ENCODE measurements at places on chromosomes 3 and 15.

DNA sequence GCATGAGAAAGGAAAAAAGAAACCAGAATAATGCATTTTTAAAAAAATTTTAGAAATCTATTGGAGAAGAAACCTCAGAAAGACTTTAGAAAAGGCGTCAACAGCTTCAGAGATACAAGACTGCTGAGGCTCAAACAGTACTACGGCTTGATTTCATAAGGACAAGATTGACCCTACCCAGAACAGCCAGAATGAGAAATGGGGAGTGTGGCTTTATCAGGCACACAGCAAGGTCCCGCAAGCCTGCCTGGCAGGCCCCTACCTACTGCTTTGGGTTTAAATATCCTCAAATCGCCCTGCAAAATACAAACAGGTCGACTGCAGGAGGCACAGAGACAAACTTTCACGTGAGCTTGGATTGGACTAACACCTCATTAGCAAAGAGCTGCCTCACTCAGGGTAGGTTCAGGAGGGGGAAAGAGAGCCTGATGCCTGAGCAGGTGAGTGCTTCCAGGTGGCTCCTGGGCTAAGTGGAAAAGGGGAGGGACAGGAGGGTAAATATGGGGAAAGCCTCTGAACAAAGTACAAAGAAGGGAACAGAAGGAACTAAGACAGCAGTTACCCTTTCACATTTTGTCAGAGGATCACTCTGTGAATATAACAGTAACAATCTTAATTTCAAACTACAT, 87.5 kb downstream of the RORA start:
- no peak for DNase-seq

DNA sequence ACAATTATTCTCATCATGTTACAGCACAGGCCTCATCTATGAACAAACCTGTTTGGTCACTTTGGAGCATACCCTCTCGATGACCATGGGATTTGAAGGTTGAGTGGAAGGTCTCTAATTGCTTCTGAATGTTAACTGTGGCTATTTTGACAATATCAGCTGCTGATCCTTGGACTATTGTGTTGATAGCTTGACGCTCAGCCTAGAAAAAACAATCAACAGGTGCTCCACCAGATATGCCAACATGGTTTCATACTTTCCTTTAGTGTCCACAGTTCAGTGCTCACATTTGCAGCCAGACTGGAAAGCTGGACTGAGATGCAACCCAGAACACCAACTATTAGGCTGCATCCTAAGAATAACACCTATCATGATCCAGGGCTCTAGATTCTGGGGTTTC, 109.7 kb downstream of the POLQ start:
- no peak for DNase-seq

GRCh38 chr15:73716417-73716816, 32.2 kb downstream of the CD276 start:
- DNase-seq: no peak

DNA sequence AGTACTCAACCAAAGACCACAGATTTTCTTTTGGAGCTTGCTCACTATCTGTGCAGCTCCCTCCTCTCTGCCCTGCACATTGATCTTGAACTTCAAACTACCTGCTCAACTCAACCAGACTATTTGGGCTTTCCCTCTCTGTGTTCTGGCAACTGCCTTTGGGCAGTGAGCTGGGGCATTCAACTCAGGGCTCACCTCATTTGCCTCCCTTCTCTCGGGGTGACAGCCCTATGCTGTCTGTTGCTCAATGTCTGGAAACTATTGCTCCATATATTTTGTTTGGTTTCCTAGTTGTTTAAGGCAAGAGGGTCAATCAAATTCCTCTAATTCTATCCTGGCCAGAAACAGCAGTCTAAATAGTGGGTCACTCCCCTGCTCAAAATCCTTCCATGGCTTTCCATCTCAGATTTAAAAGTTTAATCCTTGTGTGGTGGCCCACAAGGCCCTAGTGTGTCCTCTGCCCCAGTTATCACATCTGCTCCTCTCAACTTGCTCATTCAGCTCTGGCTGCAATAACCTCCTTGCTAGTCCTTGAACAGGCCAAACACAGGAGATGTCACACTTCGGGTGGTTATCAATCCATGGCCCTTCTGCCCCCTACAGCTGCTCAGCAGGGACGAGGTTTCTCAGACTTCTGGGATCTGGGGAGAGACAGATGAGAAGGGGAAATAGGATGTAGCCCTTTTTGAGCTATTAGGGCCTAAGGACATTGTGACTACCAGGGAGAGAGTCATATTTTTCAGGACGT, 67.8 kb downstream of the SNRK start:
- DNase-seq: no peak

DNA sequence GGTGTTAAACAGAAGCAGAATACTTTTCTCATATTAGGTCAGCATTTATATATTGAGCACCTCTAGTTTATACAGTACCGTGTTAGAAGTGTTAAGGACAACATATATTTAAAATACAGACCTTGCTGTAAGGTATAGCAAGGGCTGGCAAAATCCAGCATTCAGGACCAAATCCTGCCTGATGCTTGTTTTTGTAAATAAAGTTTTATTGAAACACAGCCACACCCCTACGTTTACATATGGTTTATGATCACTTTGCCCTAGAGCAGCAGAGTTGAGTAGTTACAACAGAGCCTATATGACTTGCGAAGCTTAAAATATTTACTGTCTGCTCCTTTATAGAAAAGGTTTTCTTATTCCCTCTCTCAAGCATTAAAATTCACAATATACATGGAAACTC, 877.3 kb downstream of the MCTP2 start:
- no peak for DNase-seq

- no peak for DNase-seq
Measured at GRCh38 chr15:92822216-92823144, 77.6 kb upstream of the CHD2 start.

- DNase-seq: no peak
Measured at GRCh38 chr3:71978150-71978721, 193.3 kb upstream of the PROK2 start.

GRCh38 chr3:88192631-88193030, 42.9 kb downstream of the C3orf38 start:
- no peak for DNase-seq

DNA sequence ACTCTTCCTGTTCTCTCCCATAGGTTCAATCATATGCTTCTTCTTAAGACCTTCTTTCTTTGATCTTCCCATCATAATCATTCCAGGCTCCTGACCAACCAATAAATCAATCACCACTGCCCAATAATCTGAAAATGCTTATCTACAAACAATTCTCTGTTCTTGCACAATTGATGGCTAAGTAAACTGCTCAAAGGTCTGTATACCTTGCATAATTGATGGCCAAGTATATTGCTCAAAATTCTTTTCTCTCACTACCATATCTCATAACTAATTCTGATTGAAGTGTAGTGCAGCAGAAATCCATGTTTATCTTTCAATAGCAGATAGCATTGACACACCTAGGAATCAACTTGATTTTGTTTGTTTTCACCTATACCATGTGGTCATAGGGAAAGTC, 83.4 kb upstream of the EPHA6 start:
- no peak for DNase-seq

DNA sequence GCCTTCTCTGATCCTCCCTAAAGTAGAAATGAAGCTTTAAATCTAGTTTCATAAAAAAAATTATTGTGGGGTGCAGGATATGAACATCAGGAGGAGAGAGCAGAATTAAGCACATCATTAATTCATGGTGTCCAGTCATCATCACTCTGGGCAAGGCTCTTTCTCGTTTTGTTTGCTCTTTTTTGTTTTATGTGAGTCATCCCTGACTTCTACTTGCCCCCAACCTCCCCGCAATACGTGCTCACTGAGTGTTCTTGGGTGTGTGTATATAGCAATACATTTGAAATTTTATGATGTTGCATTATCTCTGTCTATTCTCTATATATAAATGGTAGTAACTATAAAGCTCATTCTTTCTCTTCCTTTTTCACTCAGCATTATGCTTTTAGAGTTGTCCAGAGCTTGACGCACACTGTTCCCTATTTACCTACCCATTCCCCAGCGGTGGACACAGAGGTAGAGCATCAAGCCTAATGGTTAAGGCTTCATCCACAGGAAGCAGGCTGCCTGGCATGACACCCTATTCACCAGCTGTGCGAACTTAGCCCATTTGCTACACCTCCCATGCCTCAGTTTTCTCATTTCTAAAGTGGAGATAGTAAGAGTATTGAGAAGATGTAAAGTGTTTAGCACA, 72.3 kb downstream of the CD200R1L start:
- peak; percentile 84 for DNase-seq

DNA sequence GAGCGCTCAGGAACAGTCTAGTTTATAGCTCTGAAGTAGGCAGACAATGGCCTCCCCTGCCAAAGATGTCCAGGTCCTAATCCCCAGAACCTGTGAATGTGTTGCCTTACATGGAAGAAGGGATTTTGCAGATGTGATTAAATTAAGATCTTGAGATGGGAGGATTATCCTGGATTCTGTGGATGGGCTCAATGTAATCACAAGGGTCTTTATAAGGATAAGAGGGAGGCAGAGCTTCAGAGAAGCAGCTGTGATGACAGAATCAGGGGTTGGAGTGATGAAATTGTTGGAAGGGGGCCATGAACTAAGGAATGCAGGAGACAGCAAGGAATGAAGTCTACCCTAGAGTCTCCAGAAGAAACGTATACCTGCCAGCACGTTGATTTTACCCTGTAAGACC, 14.0 kb upstream of the GK5 start:
- peak; percentile 8 for DNase-seq

GRCh38 chr3:59784164-59784563, 734.3 kb upstream of the CFAP20DC start:
- no peak for DNase-seq

- DNase-seq: no peak
Measured at GRCh38 chr15:70829371-70830166, 24.4 kb downstream of the LARP6 start.

DNA sequence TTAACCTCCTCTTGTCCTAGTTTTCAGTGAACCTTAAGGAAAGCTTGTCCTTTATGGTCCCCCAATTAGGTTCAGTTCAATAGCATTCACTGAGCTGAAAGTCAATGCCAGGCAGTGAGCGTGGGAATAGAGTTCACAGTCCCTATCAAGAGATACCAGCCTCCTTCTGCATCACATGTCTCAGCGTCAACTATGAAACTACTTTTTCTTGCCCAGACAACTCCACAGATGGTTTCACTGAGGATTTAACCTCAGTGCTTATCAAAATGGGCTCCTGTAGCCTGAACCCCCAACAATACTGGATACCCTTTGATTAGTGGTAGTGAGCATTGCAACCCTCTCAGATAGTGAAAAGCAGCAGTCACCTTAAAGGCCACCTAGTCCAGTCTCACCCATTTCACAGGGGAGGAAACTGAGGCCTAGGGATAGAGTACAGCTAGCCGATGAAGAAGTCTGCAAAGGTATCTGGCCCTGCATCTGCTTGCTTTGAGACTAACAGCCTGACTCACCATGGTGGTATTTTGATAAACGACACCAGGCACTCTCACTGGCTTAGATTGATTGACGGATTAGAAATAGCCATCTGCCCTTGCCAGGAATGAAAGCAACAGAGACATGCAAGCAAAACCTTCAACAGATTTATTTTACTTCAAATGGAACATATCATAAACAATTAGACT, 1.6 kb upstream of the UBA3 start:
- DNase-seq: peak; percentile 72

GRCh38 chr15:94206463-94207167, 24.7 kb upstream of the MCTP2 start:
- peak; percentile 77 for DNase-seq

DNA sequence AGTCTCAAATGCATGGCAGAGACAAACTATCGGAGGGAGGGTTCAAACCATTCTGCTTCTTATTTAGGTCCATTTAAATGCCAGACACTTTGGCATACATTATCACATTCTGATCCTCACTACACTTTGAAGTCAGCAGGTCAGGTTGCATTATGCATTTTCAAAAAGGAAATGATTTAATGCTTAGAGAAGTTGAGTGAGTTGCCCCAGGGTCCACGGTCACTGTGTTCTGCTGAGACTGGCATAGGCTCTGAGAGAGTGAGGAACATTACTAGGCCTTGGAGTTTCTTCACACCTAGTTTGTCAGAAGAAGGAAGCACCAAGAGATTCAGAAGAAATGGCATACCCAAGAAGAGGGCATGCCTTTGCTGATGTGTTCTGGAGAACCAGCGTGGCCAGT, 46.3 kb upstream of the ACAN start:
- DNase-seq: no peak

GRCh38 chr3:107394502-107394901, 17.3 kb downstream of the CCDC54 start:
- peak; percentile 26 for DNase-seq

- DNase-seq: no peak
Measured at GRCh38 chr3:126025116-126025729, 56.2 kb downstream of the ROPN1B start.

DNA sequence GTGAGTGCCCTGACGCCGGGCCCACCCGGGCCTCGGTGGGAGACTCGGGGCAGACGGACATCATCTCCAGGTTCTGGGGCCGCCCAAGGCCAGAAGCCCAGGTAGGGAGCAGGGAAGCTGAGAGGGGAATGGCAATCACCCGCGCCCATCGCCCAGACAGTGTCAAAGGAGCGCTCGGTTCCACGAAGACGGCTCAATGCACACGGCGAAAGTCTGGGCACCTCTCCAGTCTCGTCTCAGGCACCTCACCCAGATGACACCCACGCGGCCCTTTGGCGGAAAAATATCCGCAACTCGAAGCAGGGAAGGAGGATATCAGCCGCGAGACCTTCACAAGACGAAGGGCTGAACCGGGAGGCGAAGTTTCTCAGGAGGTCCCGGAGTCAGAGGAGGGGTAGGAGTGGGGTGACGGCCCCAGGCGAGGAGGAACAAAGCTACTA, 916 bp downstream of the IL17RD start:
- no peak for DNase-seq

DNA sequence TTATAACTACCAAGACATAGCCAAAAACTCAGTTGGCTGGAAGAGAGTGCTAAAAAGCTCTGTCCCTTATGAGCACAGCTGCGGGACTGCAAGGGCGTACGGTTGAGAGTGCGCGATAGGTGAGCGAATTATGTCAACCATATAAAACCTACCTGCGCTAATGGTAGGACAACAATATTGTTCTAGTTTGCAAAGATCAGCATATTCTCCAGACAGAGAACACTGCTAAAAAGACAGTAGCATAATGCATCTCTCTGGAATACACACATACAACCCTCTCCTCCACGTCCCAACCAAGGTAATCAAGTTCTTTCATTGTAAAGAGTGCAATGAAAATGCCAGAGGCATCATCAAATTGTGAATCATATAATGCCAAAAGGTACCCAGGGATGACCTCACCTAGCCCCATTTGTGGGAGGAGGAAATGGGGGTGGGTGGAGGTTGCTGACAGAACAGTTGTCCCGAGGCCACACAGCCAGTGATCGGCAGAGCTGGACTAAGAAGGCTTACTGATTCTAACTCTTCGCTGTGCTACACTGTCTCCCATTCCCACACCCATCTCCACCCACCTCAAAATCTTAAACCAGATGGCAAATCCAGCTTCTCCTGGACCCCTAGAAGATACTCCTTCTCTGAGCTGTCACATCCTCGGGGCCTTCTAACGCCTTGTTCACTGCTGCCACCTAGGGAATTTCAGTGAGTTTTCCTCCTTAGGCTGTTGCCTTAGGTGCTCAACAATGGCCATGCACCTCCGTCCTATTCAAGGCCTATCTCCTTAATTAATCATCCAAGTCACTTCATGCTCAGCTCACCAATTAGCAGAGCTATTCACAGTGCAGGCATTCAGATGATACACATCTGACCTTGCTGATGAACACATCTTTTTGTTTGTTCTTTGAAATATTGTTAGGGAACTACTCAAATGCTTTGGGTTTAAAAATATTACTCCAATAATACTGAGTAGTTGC, 60.7 kb downstream of the RPL22L1 start:
- peak; percentile 95 for DNase-seq

- peak; percentile 95 for DNase-seq
Measured at GRCh38 chr15:75171408-75171807, 30.3 kb upstream of the C15orf39 start.

All from M059J (cell line).